ENCODE measurements at places on chromosomes 16 and 17.

DNA sequence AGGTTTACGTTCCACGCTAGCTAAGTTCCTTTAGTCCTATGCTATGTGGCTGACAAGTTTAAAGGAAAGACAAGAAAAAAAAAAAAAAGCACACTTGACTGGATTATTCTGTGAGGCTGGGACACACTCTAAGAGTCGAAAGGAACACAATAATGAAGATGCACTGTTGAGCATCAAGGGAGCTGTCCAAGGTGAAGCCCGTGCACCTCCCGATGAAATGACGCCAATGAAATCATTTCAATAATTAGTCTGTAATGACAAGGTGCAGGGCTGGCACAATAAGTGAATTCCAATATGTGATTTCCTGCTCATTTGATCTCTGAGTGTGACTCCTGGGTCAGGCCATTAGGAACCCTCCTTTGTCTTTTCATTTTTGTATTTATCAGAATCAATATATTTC lies 232.9 kb downstream of the CDH13 start:
- ATAC-seq = no peak

- no peak for ATAC-seq
Measured at GRCh38 chr17:6536053-6536452, 20.3 kb downstream of the PITPNM3 start.

DNA sequence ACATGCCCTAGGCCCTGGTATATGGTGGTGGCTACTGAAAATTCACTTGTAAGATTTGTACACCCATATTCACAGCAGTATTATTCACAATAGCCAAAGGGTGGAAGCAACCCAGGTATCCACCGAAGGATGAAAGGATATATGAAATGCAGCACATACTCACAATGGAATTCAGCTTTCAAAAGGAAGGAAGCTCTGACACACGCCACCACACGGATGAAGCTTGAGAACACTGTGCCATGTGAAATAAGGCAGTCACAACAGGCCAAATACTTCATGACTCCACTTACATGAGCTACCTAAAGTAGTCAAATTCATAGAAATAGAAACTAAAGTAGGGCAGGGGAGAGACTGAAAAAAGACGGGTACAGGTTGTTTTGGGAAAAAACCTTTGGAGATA lies 2.9 kb downstream of the XPO6 start:
- ATAC-seq = no peak

- peak; percentile 6 for ATAC-seq
Measured at GRCh38 chr17:17235212-17236174, 1.5 kb downstream of the FLCN start.

GRCh38 chr17:45404870-45405249 lies 27.8 kb downstream of the ARHGAP27 start:
- peak; percentile 3 for ATAC-seq

GRCh38 chr17:55420067-55420775 lies 1.4 kb downstream of the MMD start:
- ATAC-seq = no peak
